ENCODE measurements at places on chromosomes 3 and 15.

GRCh38 chr15:48427479-48427878 lies 96.2 kb downstream of the DUT start:
- no peaks in the 10 kb centered on the region for H3K4me1 ChIP-seq
- DNase-seq: no peak
- H3K4me3 ChIP-seq: no peak overlapping the region
- no peaks in the 10 kb centered on the region for H3K27me3 ChIP-seq
- no peaks in the 10 kb centered on the region for H3K36me3 ChIP-seq

DNA sequence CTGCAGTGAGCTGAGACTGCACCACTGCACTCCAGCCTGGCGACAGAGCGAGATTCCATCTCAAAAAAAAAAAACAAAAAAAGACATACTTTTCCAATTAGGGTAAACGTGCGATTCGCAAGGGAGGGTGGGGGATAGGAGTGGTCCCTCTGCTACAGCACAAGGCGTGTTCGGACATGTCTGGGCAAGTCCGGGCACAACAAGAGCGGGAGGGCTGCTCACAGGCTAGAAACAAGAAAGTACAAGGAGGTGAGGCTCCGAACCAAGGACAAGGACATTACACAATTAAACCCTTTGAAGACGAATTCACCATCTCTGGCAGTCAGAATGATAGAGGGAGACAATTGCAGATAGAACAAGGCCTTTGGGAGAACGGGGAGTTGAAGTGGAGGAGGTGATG lies 32.2 kb upstream of the BCL2A1 start:
- no peaks in the 10 kb centered on the region for H3K36me3 ChIP-seq
- no peak overlapping the region for H3K4me3 ChIP-seq
- no peak for DNase-seq
- H3K27ac ChIP-seq: no peak overlapping the region
- no peaks in the 10 kb centered on the region for H3K4me1 ChIP-seq

DNA sequence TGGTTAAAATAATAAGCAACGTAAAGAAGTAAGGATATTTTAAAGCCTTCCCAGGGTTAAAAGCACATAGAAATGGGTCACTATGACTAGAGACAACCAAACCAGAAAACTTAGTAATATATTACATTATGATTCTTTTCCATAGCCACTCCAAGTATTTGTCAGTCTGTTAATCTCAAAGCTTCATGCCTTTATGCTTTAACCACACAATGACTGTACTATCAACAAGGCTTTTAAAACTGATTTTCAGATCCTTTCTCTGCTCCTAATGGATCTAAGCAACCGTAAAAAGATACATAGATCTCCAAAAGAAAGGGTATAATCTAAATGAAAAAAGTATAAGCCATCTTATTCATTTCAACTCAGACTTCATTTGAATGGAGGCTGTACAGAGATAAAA lies 14.4 kb downstream of the SECISBP2L start:
- H3K27ac ChIP-seq: no peak overlapping the region
- no peak for DNase-seq
- no peaks in the 10 kb centered on the region for H3K27me3 ChIP-seq
- peaks cover 40% of the 10 kb centered on the region for H3K36me3 ChIP-seq
- peaks cover 2% of the 10 kb centered on the region for H3K4me1 ChIP-seq

DNA sequence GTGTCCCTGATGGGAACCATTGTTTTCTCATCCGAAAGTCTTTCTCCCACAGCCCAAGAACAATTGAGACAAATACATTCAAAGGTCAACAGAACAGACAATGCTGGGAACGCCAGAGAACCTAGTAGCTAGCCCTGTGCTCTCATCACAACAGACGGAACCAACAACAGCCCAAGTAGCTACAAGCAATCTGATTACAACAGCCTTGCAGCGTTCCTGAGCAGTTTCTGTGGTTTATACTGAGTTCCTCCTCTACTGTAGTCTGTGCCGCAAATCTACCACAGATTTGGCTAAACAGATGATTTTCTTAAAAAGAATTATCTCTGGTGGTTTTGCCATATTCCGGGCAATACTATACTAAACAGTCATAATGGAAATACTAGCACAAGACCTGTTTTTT lies 435.6 kb downstream of the MECOM start:
- H3K36me3 ChIP-seq: no peaks in the 10 kb centered on the region
- peaks cover 26% of the 10 kb centered on the region for H3K27me3 ChIP-seq
- no peak overlapping the region for H3K4me3 ChIP-seq
- no peak overlapping the region for H3K27ac ChIP-seq

GRCh38 chr3:54240-54639 lies 142.3 kb upstream of the CHL1 start:
- no peak for DNase-seq
- no peaks in the 10 kb centered on the region for H3K27me3 ChIP-seq
- no peaks in the 10 kb centered on the region for H3K36me3 ChIP-seq

GRCh38 chr3:185409957-185410356 lies 47.0 kb downstream of the MAP3K13 start:
- no peaks in the 10 kb centered on the region for H3K4me1 ChIP-seq
- no peak overlapping the region for H3K27ac ChIP-seq
- H3K4me3 ChIP-seq: no peak overlapping the region
- no peaks in the 10 kb centered on the region for H3K36me3 ChIP-seq
- no peak for DNase-seq

- no peak overlapping the region for H3K27ac ChIP-seq
- no peaks in the 10 kb centered on the region for H3K4me1 ChIP-seq
- no peak for DNase-seq
- no peaks in the 10 kb centered on the region for H3K36me3 ChIP-seq
- peaks cover 16% of the 10 kb centered on the region for H3K27me3 ChIP-seq
These were observed 281.3 kb downstream of the FGF12 start for GRCh38 chr3:192445770-192446644.

DNA sequence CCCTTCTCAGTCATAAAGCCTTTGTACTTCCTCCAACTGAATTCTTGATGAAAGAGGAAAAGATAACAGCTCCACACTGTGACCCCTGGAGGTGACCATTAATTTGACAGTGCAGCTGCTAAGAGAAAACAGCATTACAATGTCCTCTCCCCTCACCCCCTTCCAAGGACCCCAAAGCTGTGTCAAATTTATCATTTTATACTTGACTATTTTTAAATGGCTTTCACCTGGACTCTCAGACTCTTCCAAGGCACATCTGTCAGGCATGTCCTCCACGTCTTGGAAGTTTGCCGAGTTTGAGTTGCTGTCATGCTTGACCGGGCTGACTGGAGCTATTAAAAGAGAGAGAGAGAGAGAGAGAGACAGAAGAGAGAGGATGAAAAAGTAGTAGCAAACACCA lies 236.5 kb downstream of the WDR72 start:
- no peaks in the 10 kb centered on the region for H3K36me3 ChIP-seq
- H3K27ac ChIP-seq: no peak overlapping the region
- no peaks in the 10 kb centered on the region for H3K27me3 ChIP-seq
- no peaks in the 10 kb centered on the region for H3K4me1 ChIP-seq

DNA sequence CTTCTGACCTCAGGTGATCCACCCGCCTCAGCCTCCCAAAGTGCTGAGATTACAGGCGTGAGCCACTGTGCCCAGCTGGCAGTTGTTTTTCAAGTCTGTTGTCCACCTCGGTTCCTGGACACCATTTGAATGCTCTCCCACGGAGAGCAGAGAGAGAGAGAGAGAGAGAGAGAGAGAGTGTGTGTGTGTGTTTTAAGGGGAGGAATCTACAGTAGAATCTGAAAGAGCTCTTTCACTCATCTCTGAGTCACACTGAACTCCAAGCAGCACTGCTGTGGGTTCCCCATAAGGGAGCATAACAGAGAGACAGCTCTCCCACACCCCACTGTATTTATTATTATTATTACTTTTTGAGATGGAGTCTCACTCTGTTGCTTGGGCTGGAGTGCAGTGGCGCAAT lies 156.6 kb downstream of the RPLP1 start:
- DNase-seq: no peak
- H3K4me3 ChIP-seq: no peak overlapping the region
- H3K36me3 ChIP-seq: no peaks in the 10 kb centered on the region
- H3K4me1 ChIP-seq: peaks cover 14% of the 10 kb centered on the region

GRCh38 chr3:58324391-58325390 lies 8.0 kb upstream of the PXK start:
- H3K4me1 ChIP-seq: peaks cover 28% of the 10 kb centered on the region
- H3K4me3 ChIP-seq: peak overlapping the region; percentile 67
- H3K27ac ChIP-seq: peak overlapping the region; percentile 90
- H3K27me3 ChIP-seq: no peaks in the 10 kb centered on the region

GRCh38 chr3:101878589-101878988 lies 29.3 kb downstream of the NFKBIZ start:
- no peak overlapping the region for H3K27ac ChIP-seq
- no peaks in the 10 kb centered on the region for H3K36me3 ChIP-seq
- H3K27me3 ChIP-seq: peaks cover 5% of the 10 kb centered on the region
- H3K4me1 ChIP-seq: no peaks in the 10 kb centered on the region
- no peak overlapping the region for H3K4me3 ChIP-seq

DNA sequence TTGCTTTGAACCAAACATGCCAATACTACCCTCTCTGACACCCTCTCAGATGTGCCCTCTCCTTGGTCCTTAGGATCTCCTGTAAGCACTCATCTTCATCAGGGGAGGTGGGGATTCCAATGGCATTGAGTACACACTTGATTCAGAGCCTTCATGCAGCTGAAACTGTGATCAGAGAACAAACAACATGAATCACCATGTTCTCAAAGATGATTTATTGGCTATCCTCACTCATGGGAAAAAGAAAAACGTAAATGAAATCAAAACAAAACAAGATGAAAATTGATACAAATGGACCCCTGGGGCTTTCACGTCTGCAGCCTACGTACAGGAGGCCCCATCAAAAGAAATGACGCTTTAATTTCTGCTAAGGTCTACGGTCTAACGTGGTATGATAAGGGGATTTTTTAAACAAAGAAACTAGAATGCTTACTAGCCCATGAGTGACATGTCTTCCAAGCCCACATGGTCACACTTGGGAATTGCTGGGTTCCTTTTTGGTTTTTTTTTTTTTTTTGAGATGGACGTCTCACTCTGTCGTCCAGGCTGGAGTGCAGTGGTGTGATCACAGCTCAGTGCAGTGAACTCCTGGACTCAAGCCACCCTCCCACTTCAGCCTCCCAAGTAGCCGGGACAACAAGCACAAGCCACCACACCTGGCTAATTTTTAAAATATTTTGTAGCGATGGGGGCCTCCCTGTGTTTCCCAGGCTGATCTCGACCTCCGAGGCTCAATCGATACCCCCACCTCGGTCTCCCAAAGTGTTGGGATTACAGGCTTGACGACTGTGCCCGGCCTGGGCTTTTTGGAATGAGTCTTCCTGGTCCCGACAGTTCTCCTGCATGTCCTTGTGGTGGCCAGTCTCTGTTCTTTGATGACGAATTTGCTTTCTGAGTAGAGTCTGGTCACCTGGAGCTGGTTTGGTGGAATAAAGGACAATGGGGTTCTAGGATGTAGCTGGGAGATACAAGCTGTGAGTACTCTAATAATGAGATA lies 202.6 kb downstream of the XXYLT1 start:
- no peak overlapping the region for H3K4me3 ChIP-seq
- no peak overlapping the region for H3K27ac ChIP-seq
- no peaks in the 10 kb centered on the region for H3K4me1 ChIP-seq
- no peaks in the 10 kb centered on the region for H3K36me3 ChIP-seq
- no peak for DNase-seq

DNA sequence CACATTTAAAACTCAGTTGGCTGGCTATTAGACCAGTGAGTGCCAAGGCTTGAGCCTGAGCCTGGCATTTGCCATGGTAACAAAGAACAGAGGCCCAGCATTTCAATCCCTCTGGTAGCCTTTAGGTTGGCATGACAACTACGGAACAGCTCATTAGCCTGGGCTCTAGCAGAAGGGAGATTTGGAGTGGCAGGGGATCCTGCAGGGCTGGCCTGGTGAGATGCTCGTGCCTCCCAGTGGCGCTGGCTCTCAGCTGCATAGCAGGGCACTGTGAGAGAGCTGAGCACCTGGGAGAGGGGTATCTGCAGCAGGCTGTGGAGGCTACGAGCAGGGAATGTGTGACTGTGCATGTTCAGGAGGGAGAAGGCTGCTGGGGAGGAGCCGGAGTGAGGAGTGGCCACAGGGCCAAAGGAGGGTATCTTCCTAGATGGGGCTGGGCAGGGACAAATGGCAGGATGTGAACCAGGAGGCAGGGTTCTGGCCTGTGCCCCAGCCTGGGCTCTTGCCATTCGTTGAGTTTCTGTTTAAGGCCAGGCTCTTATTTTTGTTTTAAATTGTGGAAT lies 5.6 kb upstream of the ABTB1 start:
- no peak overlapping the region for H3K4me3 ChIP-seq
- no peak overlapping the region for H3K27ac ChIP-seq
- no peak for DNase-seq
- peaks cover 1% of the 10 kb centered on the region for H3K36me3 ChIP-seq

GRCh38 chr3:177426878-177427495 lies 229.7 kb upstream of the TBL1XR1 start:
- H3K27me3 ChIP-seq: peaks cover 9% of the 10 kb centered on the region
- H3K27ac ChIP-seq: peak overlapping the region; percentile 91
- DNase-seq: peak; percentile 88
- peaks cover 31% of the 10 kb centered on the region for H3K4me1 ChIP-seq
- peak overlapping the region; percentile 65 for H3K4me3 ChIP-seq
- H3K36me3 ChIP-seq: peaks cover 3% of the 10 kb centered on the region

GRCh38 chr15:82371656-82372055 lies 22.4 kb upstream of the GOLGA6L10 start:
- H3K4me3 ChIP-seq: no peak overlapping the region
- DNase-seq: no peak
- no peak overlapping the region for H3K27ac ChIP-seq
- peaks cover 3% of the 10 kb centered on the region for H3K27me3 ChIP-seq

- no peak overlapping the region for H3K4me3 ChIP-seq
- H3K4me1 ChIP-seq: no peaks in the 10 kb centered on the region
- no peaks in the 10 kb centered on the region for H3K27me3 ChIP-seq
- no peak overlapping the region for H3K27ac ChIP-seq
- DNase-seq: no peak
- no peaks in the 10 kb centered on the region for H3K36me3 ChIP-seq
These were observed 786.7 kb upstream of the EPHA6 start for GRCh38 chr3:96027718-96028117.

GRCh38 chr3:83039422-83039821 lies 1278.0 kb upstream of the GBE1 start:
- H3K27me3 ChIP-seq: no peaks in the 10 kb centered on the region
- H3K4me3 ChIP-seq: no peak overlapping the region
- H3K4me1 ChIP-seq: no peaks in the 10 kb centered on the region
- no peak for DNase-seq

GRCh38 chr3:49716691-49717210 lies 2.7 kb downstream of the AMIGO3 start:
- no peak overlapping the region for H3K4me3 ChIP-seq
- DNase-seq: no peak
- no peaks in the 10 kb centered on the region for H3K27me3 ChIP-seq
- no peak overlapping the region for H3K27ac ChIP-seq

GRCh38 chr3:17738921-17739320 lies 3.5 kb downstream of the TBC1D5 start:
- no peak overlapping the region for H3K4me3 ChIP-seq
- H3K36me3 ChIP-seq: peaks cover 19% of the 10 kb centered on the region
- H3K4me1 ChIP-seq: peaks cover 30% of the 10 kb centered on the region
- H3K27ac ChIP-seq: no peak overlapping the region
- no peak for DNase-seq
- H3K27me3 ChIP-seq: no peaks in the 10 kb centered on the region
